ENCODE measurements at places on chromosomes 11 and 22.

DNA sequence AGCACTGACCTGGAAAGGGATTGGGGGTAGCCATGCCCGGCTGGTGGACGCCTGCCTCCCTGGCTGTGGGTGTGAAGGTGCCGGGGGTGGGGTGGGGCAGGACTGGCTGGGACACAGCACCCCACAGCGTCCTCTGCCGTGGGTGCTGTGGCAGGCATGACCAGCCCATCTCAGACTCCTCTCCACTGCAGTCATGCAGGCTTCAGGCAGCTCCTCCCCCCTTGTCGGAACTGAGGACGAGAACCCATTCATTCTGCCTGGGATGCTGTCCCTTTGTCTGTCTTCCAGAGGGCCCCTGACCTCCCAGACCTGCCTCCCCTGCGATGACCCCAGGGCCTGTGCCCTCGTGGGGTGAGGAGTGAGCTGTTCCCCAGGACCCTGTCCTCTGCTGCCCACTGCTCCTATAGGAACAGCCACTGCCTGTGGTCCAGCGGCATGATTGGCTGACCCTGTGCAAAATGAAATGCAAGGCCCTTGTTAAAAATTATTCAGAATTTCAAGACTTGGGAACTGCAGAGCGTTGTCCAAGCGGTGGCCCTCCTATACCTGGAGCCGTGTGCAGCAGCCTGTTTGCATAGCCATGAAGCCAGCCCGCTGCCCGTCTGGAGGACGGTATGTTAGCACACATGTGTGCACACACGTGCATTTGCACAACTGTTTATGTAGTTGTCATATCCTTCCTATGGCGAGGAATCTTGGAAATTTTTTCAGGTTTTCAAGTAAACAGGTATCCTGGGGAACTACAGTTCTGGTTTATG is 1122.3 kb downstream of the BRD1 start:
- DNase-seq = no peak

- DNase-seq = no peak
These were observed 112.9 kb upstream of the TMEM45B start for GRCh38 chr11:129702410-129703398.

GRCh38 chr22:36470994-36471331 is 10.5 kb downstream of the TXN2 start:
- DNase-seq = no peak

- DNase-seq = no peak
These were observed 4.4 kb downstream of the APOL1 start for GRCh38 chr22:36257308-36257707.

GRCh38 chr11:76293189-76293631 is 86.9 kb upstream of the WNT11 start:
- DNase-seq = no peak

DNA sequence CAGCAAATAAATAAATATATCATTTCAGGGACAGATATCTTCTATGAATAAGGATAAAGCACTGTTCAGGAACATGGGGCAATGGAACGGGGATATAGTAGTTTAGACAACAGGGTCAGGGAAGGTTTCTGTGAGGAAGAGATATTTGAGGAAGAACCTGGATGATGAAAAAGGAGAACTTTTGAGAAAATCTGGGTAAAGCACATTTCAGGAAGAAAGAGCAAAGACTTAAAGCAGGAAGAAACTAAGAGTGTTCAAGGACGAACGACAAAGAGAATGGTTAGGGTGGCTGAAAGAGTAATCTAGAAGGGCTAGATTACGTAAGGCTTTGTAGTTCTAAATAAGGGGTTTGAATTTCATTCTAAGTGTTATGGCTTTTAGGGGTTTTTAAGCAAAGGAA is 12.7 kb downstream of the DDI1 start:
- DNase-seq = no peak
